ENCODE measurements at places on chromosomes 1 and 21.

DNA sequence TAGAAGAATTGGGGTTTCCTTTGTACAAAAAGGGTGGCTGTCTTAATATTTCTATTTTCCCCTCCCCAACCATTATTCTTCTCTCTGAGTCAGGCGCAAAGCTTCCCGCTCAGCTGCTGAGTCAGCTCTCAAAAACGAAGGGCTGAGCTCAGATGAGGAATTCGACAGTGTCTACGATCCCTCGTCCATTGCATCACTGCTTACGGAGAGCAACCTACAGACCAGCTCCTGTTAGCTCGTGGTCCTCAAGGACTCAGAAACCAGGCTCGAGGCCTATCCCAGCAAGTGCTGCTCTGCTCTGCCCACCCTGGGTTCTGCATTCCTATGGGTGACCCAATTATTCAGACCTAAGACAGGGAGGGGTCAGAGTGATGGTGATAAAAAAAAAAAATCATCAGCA is 3.0 kb upstream of the TUFT1 start:
- DNase-seq: no peak

- no peak for DNase-seq
These were observed 275.1 kb upstream of the VAMP3 start for GRCh38 chr1:7495962-7496361.

DNA sequence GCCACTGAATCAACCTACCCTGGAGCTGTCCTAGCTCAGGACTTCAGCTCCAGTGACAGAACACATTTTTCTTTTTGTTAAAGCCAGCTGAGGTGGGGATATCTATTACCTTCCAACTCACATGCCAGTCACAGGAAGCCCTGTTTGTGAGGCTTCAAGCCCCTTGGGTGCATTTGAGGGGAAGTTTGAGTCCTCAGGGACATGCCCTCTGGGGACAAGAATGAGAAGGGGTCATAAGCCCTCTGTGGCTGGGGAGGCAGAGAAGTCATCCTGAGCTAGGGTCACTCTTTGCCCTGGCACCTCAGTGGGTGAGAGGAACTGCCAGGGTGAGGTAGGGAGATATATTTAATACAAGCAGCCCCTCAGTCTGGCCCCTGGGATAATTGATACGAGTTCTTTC is 33.5 kb upstream of the CLDN14 start:
- no peak for DNase-seq

DNA sequence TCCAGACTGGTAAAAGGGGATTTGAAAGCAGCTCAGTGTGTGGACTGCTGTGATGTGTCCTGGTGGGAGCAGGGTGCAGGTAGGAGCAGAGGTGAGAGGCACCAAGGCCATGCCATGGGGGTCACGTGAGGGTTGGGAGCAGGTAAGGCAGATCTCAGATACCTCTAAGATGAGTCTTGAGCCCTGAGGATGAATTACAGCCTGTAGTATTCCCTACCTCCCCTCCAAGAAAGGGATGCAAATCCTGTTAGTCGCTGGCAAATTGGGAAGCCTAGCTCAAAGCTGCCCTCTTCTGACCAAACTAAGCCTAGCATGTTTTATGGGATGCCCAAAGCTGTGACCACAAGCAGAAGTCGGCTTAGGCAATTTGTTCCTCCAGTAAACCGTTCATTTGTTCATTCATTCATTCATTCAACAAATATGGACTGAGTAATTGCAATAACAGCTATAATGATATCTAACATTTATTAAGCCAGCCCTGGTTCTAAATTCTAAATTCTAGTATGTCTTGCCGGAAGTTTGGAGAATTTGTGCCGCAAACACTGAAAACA is 3.9 kb upstream of the NUAK2 start:
- peak; percentile 68 for DNase-seq

DNA sequence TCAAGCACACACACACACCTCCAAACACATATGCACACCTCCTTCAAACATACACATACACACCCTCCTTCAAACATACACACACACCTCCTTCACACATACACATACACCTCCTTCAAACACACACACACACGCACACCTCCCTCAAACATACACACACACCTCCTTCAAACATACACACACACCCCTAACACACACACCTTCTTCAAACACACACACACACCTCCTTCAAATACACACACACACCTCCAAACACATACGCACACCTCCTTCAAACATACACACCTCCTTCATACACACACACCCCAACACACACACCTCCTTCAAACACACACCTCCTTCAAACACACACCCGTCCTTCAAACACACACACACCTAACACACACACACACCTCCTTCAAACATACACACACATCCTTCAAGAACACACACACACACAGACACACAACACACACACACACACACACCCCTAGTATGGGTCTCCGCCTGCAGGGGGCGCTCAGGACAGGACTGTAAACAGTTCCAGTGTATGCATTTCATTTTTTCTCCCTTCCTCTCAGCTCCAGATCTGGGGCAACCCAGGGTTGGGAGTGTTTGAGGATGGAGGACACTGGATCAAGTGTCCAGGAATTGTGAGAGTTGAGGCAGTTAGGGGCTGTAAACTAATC is 12.1 kb downstream of the LGR6 start:
- DNase-seq: no peak

GRCh38 chr1:179630719-179631118 is 39.1 kb downstream of the TDRD5 start:
- DNase-seq: no peak

DNA sequence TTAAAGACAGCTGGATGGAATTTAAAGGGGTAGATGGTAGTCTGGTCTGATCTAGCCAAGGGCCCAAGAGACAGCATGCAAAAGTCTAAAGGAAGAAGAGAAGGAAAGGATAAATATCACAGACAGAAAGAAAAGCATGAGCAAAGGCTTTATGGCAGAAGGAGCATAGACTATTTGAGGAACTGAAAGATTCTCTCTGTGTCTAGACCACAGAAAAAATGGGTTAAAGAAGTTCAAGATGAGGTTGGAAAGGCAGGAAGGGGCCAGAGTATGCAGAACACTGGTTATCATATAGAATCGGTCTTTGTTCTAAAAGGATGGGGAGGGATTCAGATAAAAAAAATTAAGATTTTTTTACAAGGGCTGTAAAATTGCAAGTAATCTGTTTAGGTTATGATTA is 136.8 kb upstream of the SGIP1 start:
- DNase-seq: no peak

DNA sequence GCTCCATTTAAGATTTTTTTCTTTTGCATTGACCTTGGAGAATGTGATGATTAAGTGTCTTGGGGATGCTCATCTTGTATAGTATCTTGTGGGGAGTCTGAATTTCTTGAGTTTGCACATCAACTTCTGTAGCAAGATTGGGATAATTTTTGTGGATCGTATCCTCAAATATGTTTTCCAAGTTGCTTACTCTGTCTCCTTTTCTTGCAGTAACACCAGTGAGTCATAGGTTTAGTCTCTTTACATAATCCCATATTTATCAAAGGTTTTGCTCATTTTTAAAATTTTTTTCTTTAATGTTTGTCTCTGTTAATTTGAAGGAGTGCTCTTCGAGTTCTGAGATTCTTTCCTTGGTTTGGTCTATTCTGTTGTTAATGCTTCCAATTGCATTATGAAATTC is 41.7 kb upstream of the ANGPTL1 start:
- no peak for DNase-seq

DNA sequence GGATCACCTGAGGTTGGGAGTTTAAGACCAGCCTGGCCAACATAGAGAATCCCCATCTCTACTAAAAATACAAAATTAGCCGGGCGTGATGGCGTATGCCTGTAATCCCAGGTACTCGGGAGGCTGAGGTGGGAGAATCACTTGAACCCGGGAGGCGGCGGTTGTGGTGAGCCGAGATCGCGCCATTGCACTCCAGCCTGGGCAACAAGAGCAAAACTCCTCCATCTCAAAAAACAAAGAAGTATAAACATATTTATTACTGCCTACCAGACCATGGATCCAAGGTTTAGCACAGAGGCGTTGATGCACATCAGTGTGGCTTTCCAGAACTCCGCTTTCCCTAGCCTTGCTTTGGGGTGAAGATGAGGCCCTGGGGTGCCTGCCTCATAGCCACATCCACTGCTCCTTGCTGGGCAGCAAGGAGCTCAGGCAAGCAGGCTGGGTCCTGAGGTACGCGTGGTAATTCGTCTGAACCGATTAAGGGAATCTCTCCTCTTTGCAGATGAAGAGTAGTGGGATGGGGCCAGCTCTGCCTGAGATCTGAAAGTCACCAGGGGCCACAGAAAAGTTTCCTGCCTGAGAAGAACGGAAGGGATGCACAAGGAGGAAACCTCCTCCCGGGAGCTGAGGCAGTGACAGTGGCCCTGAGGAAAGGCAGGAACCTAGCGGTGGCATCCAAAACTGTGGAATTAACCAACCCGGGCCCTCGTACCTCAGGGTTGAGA is 52.3 kb upstream of the LBR start:
- no peak for DNase-seq

DNA sequence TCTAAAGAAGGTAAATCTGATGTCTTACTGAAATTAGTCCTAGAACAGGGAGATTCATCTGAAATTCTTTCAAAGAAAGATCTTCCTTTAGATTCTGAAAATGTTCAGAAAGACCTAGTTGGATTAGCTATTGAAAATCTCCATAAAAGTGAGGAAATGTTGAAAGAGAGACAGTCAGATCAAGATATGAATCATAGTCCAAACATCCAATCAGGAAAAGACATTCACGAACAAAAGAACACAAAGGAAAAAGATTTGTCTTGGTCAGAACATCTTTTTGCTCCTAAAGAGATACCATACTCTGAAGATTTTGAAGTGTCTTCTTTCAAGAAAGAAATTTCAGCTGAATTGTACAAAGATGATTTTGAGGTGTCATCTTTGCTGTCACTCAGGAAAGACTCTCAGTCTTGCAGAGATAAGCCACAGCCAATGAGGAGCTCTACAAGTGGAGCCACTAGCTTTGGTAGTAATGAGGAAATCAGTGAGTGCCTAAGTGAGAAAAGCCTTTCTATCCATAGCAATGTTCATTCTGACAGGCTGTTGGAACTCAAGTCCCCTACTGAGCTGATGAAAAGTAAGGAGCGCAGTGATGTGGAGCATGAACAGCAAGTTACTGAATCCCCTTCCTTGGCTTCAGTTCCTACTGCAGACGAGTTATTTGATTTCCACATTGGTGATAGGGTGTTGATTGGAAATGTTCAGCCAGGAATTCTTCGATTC is 61.6 kb upstream of the QSOX1 start:
- no peak for DNase-seq

GRCh38 chr1:167651161-167651693 is 21.2 kb downstream of the RCSD1 start:
- DNase-seq: no peak

- no peak for DNase-seq
These were observed 698 bp upstream of the UCK2 start for GRCh38 chr1:165826565-165827267.

- DNase-seq: no peak
These were observed 91.3 kb upstream of the COA6 start for GRCh38 chr1:234281826-234282489.

DNA sequence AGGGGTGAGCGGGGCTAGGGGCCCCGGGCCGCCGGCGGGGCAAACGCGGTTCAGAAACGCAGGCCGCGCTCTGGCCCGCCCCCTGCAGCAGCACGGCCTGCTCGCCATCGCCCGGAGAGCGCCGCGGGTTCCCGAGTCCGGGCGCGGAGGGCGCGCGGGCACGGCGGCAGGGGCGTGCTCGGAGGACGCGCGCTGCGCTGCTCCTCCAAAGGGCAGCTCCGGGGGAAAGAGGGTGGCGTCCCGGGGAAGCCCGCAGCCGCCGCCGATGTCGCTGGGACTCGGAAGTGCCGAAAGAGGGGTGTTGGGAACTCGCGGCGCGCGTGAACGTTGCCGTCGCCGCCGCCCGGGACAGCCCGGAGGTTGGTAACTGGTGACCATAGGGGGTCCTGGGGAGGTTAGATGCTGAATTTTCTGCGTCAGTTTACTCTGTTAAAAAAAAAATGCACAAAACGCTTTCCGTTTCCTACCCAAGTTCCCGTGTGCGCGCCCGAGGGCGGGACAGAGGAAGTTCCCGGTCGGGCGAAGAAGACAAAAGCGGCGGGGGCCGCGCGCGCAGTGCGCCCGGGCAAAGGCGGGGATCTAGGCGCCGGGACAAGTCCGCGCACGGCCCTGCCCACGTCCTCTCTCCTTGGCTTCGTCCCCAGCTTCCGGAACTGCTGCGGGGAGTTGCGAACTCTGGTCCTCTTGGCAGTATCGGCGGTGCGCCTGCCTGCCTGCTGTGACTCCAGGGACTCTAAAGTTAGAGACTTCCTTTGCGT is at the start of gene HHAT:
Gene HHAT (plus strand): TSS at position 157 of the 758 bp plus-strand sequence. CDS start 20,074 bp downstream, outside the sequence.
- peak; percentile 64 for DNase-seq

DNA sequence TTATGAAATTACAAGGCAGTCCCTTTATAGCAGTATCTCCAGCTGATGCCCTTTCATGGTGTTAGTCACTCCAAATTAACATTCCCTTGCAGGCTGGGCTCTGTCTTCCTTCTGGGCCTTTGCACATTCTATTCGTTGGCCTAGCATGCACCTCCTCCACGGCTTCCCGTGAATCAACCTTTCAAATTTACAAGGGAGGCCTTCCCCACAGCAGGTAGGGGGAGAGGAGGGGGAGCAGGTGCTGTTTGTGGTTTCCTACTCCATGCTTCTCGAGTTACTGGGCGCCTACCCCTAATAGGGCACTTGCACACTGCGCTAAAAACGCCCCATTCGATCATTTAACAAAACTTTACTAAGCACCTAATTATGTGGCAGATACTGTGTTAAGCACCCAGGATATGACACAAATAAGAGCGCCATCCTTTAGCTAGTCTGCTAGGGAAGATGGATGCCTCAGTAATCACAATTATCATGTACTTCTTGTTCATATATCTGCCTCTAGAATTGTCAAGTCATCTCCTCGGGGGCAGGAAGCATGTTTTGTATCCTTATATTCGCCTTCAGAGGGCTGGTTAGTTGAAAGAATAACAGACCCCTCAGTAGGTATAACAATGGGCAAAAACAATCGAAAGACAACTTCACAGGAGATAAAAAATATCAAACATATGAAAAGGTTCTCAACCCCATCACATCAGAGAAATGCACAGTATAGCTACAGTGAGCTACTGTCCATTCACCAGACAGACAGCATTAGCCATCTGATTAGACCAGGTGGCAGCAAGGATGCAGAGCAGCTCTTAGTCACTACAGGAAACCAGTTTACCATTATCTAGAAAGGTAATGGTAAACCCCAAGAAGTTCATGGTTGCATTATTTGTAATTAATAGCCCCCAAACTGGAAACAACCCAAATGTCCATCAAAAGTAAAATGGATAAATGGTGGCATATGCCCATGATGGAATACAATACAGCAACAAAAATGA is 1.7 kb upstream of the ADAR start:
- peak; percentile 57 for DNase-seq

- no peak for DNase-seq
These were observed 21.5 kb downstream of the NCAM2 start for GRCh38 chr21:21019681-21020080.
